Non-pigmented ciliary epithelial cell (primary cell): ENCODE measurements at places on chromosomes 11 and 22.

DNA sequence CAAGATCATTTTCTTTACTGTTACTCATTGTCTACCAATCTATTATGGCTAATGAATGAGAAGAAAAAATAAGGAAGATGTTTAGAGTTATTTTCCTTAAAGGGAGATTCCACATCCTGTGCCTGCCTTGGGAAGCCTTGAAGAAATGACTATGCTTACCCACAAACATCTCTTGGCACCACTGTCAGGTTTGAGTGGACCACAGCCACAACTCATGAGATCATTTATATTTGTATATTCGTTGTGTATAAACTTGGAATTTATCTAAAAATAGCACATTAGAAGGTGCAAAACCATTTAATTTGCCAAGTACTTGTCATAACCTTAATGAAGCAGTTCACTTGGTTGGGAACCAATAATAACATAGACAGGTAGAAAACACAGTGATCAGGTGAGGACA lies 740.8 kb downstream of the DLG2 start:
- DNase-seq = no peak

- DNase-seq = peak; percentile 78
Observed at GRCh38 chr11:59706518-59707285, 6.9 kb downstream of the OR10V1 start.

DNA sequence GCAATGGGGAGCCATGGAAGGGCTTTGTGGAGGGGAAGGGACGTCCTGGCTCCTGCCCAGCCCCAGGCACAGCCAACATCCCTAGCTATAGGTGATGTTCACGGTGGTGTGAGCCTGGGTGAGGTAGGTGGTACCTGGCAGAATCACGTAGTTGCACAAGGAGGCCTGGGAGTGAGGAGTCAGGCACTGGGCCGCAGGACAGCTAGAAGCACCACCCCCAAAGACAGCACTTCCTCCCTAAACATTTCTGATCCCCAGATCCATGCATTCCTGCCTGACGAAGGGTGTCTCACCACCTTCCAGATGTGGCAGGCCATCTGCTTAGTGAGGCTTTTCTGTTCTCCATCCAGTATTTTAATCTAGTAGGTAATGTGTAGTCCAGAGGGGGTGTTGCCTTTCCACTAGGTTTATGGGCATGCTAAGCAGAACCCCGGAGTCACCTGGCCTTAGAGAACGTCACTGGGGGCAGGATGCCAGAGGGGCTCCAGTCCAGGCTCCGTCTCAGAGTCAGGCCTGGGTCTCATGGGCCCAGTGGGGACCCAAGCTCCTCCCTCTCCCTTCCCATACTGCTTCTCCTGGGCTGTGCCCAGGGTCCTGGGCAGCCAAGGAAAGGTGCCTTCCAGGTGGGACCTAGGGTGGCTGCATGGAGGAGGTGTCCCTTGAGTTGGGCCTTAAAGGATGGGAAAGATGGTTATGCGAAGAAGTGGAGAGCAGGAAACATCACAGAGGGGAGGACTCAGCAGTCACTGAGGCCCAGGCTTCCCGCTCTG lies 56.2 kb downstream of the OTOG start:
- DNase-seq = no peak

GRCh38 chr11:121672630-121673487 lies 220.1 kb upstream of the SORL1-AS1 start:
- DNase-seq = no peak

GRCh38 chr11:127804747-127805400 lies 782.5 kb downstream of the ETS1 start:
- no peak for DNase-seq

DNA sequence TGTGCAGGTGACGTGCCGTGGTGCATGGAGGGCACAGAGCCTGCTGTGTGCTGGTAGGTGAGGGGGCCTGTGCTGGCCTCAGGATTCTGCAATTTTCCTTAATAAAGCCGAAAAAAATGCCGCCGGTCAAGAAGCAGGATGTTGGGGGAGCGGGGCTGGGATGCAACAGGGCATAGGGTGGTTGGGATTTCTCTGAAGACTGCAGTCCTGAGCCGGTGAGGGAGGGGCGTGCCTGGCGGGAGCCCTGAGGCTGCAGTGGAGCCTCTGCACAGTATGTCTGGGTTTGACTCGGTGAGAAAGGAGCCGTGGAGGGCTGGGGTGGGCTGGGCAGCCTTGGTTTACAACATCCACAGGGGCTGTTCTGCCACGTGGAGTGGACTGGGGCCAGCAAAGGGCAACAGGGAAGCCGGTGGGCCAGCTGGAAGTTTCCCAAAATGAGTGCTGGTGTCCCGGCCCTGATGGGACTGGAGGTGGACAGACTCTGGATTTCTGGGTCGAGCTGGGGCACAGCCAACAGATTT lies 1.3 kb downstream of the CDHR5 start:
- DNase-seq = no peak

- DNase-seq = no peak
Observed at GRCh38 chr11:8477680-8478079, 116.3 kb downstream of the STK33 start.

- no peak for DNase-seq
Observed at GRCh38 chr11:122773781-122774266, 64.5 kb upstream of the CRTAM start.

DNA sequence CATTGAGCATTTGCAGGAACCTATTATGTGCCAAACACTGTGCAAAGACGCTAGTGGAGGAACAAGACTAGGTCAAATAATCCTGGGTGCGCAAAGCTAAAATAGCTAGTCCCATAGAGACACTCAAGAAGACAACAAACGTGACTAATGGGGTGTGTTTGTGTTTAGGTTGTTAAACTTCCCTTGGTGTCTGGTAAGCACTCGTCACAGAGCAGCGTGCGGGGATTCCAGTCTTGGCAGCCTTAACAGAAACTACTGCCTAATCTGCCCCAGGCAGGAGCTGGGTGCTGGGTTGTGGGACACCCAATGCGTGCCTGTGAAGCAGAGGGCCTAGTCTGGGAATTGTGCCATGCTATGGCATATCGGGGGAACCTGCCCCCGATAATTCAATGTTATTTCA lies 10.8 kb upstream of the CALCB start:
- DNase-seq = no peak

GRCh38 chr11:117807482-117808327 lies 10.7 kb upstream of the DSCAML1 start:
- no peak for DNase-seq

DNA sequence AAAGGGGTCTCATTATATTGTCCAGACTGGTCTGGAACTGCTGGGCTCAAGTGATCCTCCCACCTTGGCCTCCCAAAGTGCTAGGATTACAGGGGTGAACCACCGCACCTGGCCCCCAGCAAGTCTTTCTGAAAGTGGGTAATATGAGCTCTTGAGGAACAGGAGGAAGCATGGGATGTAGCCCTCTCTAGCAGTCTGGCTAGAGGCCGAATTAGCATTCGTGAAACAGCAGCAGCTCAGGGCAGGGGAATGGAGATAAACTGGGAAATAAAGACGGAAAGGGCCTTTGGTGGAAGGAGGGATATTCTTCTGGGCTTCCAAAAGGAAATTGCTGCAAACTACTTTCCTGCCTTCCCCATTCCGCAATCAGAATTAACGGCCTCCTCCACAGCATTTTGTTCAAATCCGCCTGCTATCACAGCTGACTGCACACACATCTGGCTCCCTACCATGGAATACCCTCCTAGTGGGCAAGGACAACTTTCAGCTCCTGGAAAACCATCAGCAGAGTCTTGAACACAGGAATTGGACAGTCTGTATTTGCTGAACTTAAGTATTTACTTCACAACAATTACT lies 44.3 kb downstream of the MICAL3 start:
- no peak for DNase-seq

DNA sequence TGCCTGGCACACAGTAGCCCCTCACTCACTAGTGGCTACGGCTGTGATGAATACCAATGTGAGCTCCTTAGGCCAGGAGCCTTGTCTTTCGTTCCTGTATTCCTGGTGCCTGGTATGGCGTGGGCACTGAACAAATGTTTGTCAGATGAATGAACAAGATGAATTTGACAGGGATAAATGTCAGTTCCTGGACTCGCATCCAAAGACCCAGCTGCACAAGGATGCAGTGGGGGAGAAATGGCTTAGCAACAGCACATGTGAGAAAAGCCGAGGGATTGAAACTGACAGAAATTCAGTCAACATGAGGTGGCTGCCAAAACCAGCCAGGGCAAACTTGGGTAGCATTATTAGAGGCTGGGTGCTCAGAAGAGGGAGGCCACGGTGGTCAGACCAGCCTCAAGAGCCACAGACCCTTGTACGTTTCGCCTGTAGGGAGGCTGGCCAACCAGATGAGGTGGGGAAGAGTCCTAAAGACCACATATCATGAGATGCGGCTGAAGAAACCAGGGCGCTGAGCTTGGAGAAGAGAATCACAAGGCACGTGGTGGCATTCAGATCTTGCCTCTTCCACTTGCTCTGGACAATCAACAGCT lies 7.7 kb upstream of the SLC22A8 start:
- no peak for DNase-seq

DNA sequence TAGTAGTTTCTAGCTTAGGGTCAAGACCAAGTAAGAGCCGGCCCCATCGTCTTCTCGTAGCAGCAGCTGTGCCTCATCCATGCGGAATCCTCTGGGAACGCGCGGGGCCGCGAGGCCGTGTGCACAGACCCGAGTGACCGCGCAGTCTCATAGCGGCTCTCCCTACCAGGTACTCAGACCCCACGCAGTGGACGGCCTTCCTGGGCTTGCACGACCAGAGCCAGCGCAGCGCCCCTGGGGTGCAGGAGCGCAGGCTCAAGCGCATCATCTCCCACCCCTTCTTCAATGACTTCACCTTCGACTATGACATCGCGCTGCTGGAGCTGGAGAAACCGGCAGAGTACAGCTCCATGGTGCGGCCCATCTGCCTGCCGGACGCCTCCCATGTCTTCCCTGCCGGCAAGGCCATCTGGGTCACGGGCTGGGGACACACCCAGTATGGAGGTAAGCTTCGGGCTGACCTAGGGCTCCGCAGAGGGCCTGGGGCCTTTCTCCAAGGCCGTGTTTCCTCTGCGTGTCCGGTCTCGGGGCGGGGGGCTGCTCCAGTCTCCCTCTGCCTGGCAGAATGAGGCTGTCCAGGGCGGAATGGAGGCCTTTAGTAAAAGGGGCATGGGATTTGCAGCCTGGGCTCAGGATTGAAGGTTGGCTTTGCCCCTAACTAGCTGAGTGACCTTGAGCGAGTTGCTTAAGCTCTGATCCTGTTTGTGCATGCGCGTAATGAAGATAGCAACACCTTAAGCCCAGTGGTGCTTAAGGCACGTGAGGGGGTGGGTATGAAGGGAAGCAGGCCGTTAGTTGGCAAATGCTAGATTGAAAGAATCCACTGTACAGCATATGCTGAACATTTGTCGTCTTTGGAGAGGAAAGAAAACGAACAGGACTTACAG lies 48.9 kb downstream of the ST14 start:
- no peak for DNase-seq

- no peak for DNase-seq
Observed at GRCh38 chr22:19844377-19845053, 10.2 kb downstream of the GNB1L start.

DNA sequence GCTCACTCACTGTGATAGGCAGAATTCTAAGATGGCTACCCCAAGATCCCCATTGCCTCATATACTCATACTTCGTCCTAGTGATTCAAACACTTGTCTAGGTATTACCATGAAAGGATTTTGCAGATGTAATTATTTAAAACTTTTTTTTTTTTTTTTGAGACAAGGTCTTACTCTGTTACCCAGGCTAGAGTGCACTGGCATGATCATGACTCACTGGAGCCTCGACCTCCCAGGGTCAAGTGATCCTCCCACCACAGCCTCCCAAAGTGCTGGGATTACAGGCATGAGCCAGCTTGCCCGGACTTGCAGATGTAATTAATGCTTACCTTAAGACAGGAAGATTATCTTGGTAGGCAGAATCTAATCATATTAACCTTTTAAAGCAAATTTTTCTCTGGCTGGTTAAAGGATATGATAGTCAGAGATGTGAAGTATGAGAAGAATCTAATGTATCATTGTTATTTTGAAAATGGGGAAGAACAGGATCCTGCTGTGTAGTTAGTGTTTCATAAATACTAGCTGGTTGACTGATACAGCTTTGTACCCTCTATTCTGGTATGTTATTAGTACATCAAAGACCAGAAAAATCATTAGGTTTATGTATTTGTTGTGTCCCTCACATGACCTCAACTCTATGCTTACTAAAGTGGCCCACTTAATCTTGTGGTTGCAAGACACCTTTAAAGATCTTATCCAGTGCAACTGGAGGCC lies 35.5 kb downstream of the C2CD3 start:
- DNase-seq = no peak

GRCh38 chr22:43343262-43343669 lies at the start of gene SCUBE1:
Gene SCUBE1 (minus strand): TSS chr22:43343372. CDS start chr22:43343261, 111 bp downstream.
- DNase-seq = no peak

DNA sequence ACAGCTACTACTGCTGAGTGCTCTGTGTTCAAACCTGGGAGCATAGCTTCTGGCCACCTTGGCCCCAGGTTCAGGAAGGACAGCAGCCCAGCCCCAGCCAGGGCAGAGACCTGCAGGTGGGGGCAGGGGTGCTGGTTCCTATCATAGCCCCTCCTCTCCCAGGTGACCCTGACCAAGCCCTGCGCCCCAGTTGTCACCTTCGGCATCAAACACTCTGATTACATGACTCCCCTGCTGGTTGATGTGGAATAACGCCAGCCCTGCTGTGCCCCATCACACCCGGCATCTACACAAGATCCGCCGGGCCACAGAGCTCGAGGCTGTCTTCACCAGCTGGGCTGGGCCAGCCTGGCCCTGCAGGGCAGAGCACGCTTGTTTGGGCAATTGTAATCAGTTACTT lies 6.9 kb downstream of the SCGB1C1 start:
- no peak for DNase-seq
